CD4-positive, alpha-beta memory T cell (primary cell): ENCODE measurements at places on chromosomes 6 and 20. TPM values are rescaled to one million over a fixed set of nuclear protein-coding genes. Genes with fewer than 3 reads are reported as not detected.

GRCh38 chr20:37542281-37542680, 14.6 kb upstream of the BLCAP start:
- H3K27ac ChIP-seq = no peak overlapping the region
- H3K27me3 ChIP-seq = no peaks in the 10 kb centered on the region
- H3K4me3 ChIP-seq = no peak overlapping the region
- no peaks in the 10 kb centered on the region for H3K36me3 ChIP-seq
- no peak for DNase-seq

DNA sequence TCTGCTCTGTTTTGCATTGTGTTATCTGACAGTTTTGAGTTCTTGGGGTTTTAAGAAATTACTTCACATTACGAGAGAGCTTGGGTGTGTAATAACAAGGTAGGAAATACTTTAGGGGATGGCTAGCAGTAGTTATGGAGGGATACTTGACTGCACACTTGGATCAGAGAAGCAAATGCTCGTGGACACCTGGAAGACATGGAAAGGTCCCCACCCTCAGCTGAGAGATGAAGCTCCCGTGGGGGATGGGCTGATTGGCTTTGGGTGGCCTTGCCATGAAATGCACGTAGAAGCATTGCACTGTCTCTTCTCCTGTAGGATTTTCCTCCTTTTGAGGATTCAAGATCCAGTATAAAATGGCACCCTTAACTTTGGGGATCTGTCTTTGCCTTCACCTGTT, 61.5 kb upstream of the UNC93A start:
- H3K27ac ChIP-seq = no peak overlapping the region
- H3K36me3 ChIP-seq = no peaks in the 10 kb centered on the region
- H3K4me3 ChIP-seq = no peak overlapping the region
- no peak for DNase-seq
- H3K27me3 ChIP-seq = no peaks in the 10 kb centered on the region

GRCh38 chr20:46849751-46850150, 44.9 kb upstream of the EYA2 start:
- H3K4me3 ChIP-seq = no peak overlapping the region
- H3K27ac ChIP-seq = no peak overlapping the region
- no peaks in the 10 kb centered on the region for H3K27me3 ChIP-seq
- no peaks in the 10 kb centered on the region for H3K4me1 ChIP-seq
- no peaks in the 10 kb centered on the region for H3K36me3 ChIP-seq

DNA sequence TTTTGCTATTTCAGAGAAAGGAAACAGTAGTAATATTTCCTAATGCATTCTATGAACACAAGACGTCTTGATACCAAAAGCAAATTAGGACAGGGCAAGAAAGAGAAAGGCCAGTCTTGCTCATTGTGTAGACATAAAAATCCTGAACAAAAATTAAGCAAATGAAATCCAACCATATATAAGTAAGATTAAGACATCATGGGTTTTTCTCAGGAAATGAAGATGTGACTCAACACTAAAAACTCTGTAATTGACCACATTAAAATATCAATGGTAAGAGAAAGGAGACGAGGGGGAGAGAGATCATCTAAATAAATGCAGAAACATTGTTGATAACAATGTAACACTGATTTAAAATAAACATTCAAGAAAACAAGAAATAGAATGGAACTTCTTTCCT, 205.4 kb downstream of the SOD2 start:
- no peak overlapping the region for H3K27ac ChIP-seq
- no peaks in the 10 kb centered on the region for H3K4me1 ChIP-seq

- H3K27ac ChIP-seq = no peak overlapping the region
- H3K27me3 ChIP-seq = no peaks in the 10 kb centered on the region
- no peak for DNase-seq
- no peaks in the 10 kb centered on the region for H3K4me1 ChIP-seq
Observed at GRCh38 chr6:68197356-68197755, 437.7 kb upstream of the ADGRB3 start.

GRCh38 chr6:40323881-40324634, 263.1 kb downstream of the LRFN2 start:
- H3K4me1 ChIP-seq = no peaks in the 10 kb centered on the region
- H3K27ac ChIP-seq = no peak overlapping the region
- H3K4me3 ChIP-seq = no peak overlapping the region
- no peak for DNase-seq
- H3K27me3 ChIP-seq = no peaks in the 10 kb centered on the region
- H3K36me3 ChIP-seq = no peaks in the 10 kb centered on the region

DNA sequence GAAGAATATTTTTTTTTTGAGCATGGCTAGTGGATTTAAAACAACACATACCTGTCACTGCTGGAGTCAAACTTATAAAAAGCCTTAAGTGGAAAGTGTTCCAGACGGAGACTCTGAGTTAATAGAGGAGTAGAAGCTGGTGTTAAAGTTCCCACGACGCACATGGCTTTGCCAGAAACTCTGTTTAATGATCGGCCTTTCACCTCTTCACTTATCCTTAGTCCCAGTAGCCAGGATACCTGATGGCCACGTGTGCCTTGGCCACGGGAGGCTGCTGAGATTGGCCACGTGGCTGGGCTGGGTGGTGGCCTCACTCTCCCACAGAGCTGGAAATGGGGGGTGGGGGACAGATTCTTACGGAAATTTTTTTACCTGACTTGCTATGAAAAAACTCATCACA, 333.1 kb downstream of the ZFAND3 start:
- no peaks in the 10 kb centered on the region for H3K4me1 ChIP-seq
- no peaks in the 10 kb centered on the region for H3K36me3 ChIP-seq
- no peaks in the 10 kb centered on the region for H3K27me3 ChIP-seq

- H3K36me3 ChIP-seq = no peaks in the 10 kb centered on the region
- peak overlapping the region; percentile 15 for H3K4me3 ChIP-seq
- no peaks in the 10 kb centered on the region for H3K27me3 ChIP-seq
- no peak for DNase-seq
Observed at GRCh38 chr6:1526398-1527072, 83.2 kb upstream of the FOXC1 start.

GRCh38 chr6:100335991-100336390, 128.7 kb downstream of the SIM1 start:
- no peaks in the 10 kb centered on the region for H3K4me1 ChIP-seq
- no peak overlapping the region for H3K4me3 ChIP-seq
- no peaks in the 10 kb centered on the region for H3K27me3 ChIP-seq

DNA sequence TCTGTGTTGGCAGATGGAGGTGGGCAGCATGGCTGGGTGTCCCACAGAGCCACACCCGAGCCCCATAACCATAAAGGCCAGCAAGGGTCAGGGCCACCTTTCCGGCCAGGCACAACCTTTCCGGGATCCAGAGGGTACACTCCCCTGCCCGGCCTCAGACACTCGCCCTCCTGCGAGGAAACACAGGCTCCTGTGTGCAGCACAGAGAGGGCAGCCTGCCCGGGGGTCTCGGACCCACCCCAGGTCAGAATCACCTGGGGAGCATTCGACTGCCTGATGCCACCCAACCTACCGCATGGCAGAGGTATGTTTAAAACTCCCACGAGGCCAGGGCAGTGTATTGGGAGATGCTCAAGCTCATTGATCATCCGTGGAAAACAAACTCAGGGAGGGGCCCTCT, 260.3 kb downstream of the TAF4 start:
- H3K36me3 ChIP-seq = no peaks in the 10 kb centered on the region
- H3K4me1 ChIP-seq = no peaks in the 10 kb centered on the region
- no peak overlapping the region for H3K4me3 ChIP-seq
- no peaks in the 10 kb centered on the region for H3K27me3 ChIP-seq

GRCh38 chr6:52910091-52910490, 593 bp upstream of the GSTA3 start:
- no peaks in the 10 kb centered on the region for H3K36me3 ChIP-seq
- H3K4me1 ChIP-seq = no peaks in the 10 kb centered on the region
- H3K27me3 ChIP-seq = no peaks in the 10 kb centered on the region
- H3K27ac ChIP-seq = no peak overlapping the region
- no peak overlapping the region for H3K4me3 ChIP-seq

DNA sequence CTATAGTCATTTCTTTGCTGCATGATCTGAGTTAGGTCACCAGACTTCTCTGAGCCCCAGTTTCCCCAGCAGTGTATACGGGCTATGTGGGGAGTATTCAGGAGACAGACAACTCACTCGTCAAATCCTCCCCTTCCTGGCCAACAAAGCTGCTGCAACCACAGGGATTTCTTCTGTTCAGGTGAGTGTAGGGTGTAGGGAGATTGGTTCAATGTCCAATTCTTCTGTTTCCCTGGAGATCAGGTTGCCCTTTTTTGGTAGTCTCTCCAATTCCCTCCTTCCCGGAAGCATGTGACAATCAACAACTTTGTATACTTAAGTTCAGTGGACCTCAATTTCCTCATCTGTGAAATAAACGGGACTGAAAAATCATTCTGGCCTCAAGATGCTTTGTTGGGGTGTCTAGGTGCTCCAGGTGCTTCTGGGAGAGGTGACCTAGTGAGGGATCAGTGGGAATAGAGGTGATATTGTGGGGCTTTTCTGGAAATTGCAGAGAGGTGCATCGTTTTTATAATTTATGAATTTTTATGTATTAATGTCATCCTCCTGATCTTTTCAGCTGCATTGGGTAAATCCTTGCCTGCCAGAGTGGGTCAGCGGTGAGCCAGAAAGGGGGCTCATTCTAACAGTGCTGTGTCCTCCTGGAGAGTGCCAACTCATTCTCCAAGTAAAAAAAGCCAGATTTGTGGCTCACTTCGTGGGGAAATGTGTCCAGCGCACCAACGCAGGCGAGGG, 594 bp upstream of the CDKN1A start:
- H3K4me1 ChIP-seq = peaks cover 43% of the 10 kb centered on the region
- no peaks in the 10 kb centered on the region for H3K27me3 ChIP-seq
- no peaks in the 10 kb centered on the region for H3K36me3 ChIP-seq
- DNase-seq = no peak
- peak overlapping the region; percentile 80 for H3K27ac ChIP-seq

DNA sequence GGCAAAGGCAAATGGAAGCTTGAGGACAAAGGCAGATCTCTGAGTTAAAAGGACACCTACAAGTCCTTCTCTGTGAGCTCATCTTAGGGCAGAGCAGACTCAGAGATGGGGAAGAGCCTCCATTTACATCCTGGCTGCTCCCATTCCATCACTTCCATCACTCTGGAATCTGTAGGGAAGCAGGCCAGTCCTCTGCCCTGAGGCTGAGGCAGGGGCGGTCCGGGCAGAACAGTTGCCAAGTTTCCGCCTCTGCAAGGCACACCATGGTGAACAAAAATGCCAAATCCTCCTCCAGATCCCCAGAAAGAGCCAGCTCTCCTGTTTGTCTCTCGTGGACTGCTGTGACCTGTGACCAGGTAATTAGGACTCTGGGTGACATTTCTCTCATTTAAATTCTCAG, 209.6 kb upstream of the SSTR4 start:
- H3K27me3 ChIP-seq = no peaks in the 10 kb centered on the region
- no peaks in the 10 kb centered on the region for H3K4me1 ChIP-seq
- H3K4me3 ChIP-seq = no peak overlapping the region
- no peak overlapping the region for H3K27ac ChIP-seq
- no peak for DNase-seq
- no peaks in the 10 kb centered on the region for H3K36me3 ChIP-seq

DNA sequence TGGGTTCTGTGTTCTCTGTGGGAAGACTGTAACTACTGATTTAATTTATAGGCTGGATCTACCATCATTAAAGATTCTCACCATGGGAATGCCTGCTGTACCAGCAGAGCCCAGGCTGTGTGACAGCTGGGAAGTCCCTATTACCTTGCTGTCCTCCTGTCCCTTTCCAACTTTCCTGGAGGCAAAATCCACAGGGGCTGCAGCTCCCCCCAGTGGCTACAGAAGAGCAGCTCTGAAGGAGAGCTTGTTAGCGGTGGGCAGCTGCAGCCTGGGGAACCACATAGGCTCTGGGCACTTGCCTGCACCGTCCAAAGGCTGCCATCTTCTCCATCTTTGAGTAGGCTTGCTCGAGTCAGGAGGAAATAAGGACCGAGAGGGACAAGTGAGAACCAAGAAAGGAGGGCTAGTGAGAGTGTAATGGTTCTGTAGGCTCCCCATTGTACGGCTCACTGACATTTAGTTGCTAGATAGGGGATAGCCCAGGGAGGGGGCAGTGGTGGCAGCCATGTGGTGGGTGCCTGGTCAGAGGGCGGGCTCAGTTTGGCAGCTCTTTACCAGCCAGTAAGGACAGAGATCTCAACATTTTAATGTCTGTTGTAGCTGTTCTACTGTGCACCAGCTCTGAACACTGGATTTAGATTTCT, 155.1 kb upstream of the MLIP start:
- H3K27ac ChIP-seq = no peak overlapping the region
- H3K36me3 ChIP-seq = no peaks in the 10 kb centered on the region
- no peaks in the 10 kb centered on the region for H3K27me3 ChIP-seq
- DNase-seq = no peak

DNA sequence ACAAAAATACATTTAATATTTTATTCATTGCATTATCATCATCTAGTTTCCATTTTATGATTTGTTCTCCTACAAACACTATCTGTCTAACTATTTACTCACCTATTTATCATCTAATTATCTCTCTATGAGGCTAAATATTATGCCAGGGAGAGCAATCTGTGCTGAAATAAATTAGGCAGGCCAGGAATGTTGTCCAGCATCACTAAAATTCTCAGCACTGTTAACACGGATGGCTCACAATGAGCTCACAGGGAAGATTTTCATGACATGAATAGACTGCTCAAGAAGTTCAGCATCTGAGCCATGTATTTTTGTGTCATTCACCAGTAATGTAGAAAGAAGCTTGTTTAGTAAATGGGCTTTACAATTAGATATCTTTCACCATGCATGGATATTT, 1277.2 kb downstream of the GRIK2 start:
- H3K27ac ChIP-seq = no peak overlapping the region
- no peaks in the 10 kb centered on the region for H3K36me3 ChIP-seq
- no peak overlapping the region for H3K4me3 ChIP-seq
- DNase-seq = no peak
- H3K27me3 ChIP-seq = no peaks in the 10 kb centered on the region

GRCh38 chr6:159691133-159691962, 1.7 kb downstream of the SOD2 start:
- H3K4me3 ChIP-seq = peak overlapping the region; percentile 87
- peaks cover 65% of the 10 kb centered on the region for H3K4me1 ChIP-seq
- H3K27me3 ChIP-seq = no peaks in the 10 kb centered on the region
- H3K27ac ChIP-seq = peak overlapping the region; percentile 64
- peaks cover 12% of the 10 kb centered on the region for H3K36me3 ChIP-seq

DNA sequence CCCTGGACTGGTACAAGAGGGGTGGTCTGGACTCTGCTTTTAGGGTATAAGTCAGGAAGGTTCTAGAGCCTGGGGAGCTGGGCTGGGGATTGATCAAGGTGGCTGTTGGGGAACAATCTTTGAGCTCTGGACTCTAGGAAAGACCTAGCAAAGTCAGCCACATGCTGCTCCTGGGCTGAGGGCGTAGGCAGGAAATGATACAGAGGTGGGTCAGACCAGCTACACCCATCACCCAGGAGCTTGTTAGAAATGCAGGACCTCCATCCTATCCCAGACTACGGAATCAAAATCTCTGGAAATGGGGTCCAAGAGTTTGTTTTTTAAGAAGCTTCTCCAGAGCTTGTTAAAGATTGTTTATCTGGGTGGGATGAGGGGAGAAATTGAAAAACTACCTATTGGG, 9.4 kb downstream of the ADTRP start:
- no peaks in the 10 kb centered on the region for H3K27me3 ChIP-seq
- H3K27ac ChIP-seq = no peak overlapping the region
- no peak overlapping the region for H3K4me3 ChIP-seq
- DNase-seq = no peak

GRCh38 chr6:56766806-56767178, 124.1 kb upstream of the DST start:
- H3K27me3 ChIP-seq = no peaks in the 10 kb centered on the region
- H3K4me3 ChIP-seq = no peak overlapping the region
- H3K27ac ChIP-seq = no peak overlapping the region
- H3K4me1 ChIP-seq = no peaks in the 10 kb centered on the region
- H3K36me3 ChIP-seq = no peaks in the 10 kb centered on the region

NRN1 gene
- not detected for total RNA-seq

DUSP22 gene
- total RNA-seq = 49.4 TPM

CST4 gene
- total RNA-seq = not detected

TRIM38 gene
- total RNA-seq = 37.7 TPM

PRPH2 gene
- not detected for total RNA-seq

ESR1 gene
- total RNA-seq = 3.6 TPM
